ENCODE measurements at places on chromosomes 2 and 18. TPM values are rescaled to one million over a fixed set of nuclear protein-coding genes. Genes with fewer than 3 reads are reported as not detected.

The MERTK gene
- total RNA-seq = 4.7 TPM

The MBD5 gene
- total RNA-seq = 21.9 TPM

The ASPRV1 gene
- total RNA-seq = 0.63 TPM

The CIAO1 gene
- 68.6 TPM for total RNA-seq

The TMEM163 gene
- total RNA-seq = 0.22 TPM

The HAAO gene
- total RNA-seq = 2.3 TPM

The DYNC1I2 gene
- total RNA-seq = 66.9 TPM

The DPYSL5 gene
- total RNA-seq = not detected

The TSN gene
- 42.6 TPM for total RNA-seq

The C1QL2 gene
- total RNA-seq = not detected

The SCN9A gene
- total RNA-seq = 1.4 TPM

The LANCL1 gene
- total RNA-seq = 65.4 TPM

The LYPD6 gene
- 0.08 TPM for total RNA-seq

The SCYGR5 gene
- not detected for total RNA-seq

The LPIN1 gene
- total RNA-seq = 43.0 TPM

The INHBB gene
- total RNA-seq = 3.2 TPM

The OBSL1 gene
- 208 TPM for total RNA-seq

The CELF4 gene
- 0.60 TPM for total RNA-seq

The CROCC2 gene
- not detected for total RNA-seq

The CAMKMT gene
- 4.8 TPM for total RNA-seq

The SKOR2 gene
- not detected for total RNA-seq

The ZFAND2B gene
- 19.7 TPM for total RNA-seq

The CHAC2 gene
- 3.8 TPM for total RNA-seq

The GPR35 gene
- total RNA-seq = 1.3 TPM

The GPR17 gene
- total RNA-seq = 0.16 TPM

The FBXO48 gene
- total RNA-seq = 1.0 TPM

The LRRC30 gene
- total RNA-seq = not detected

Data from left ventricle myocardium inferior (tissue), 1 donor.